ENCODE measurements at places on chromosomes 12 and 14. TPM values are rescaled to one million over a fixed set of nuclear protein-coding genes. Genes with fewer than 3 reads are reported as not detected.

Gene CACNA1C
- 13.9 TPM for total RNA-seq

Gene IL22
- total RNA-seq = not detected

Gene CREBL2
- total RNA-seq = 48.9 TPM

Gene GALNT9
- total RNA-seq = 0.26 TPM

Gene KSR2
- not detected for total RNA-seq

Gene ACVR1B
- total RNA-seq = 9.6 TPM

Gene PLEKHG7
- not detected for total RNA-seq

Gene ASCL1
- not detected for total RNA-seq

Gene L2HGDH
- 3.8 TPM for total RNA-seq

Gene KRT85
- not detected for total RNA-seq

Gene FAIM2
- total RNA-seq = 0.81 TPM

Gene PKP2
- total RNA-seq = 0.06 TPM

Gene IGF1
- total RNA-seq = not detected

Gene BLTP3B
- 51.1 TPM for total RNA-seq

Gene RHOJ
- total RNA-seq = 19.0 TPM

Gene CFL2
- 56.9 TPM for total RNA-seq

Gene TMEM253
- total RNA-seq = 0.12 TPM

Gene TMTC1
- 27.0 TPM for total RNA-seq

Gene CLEC4C
- total RNA-seq = not detected

Gene MANSC4
- not detected for total RNA-seq

Gene GPR137C
- 0.56 TPM for total RNA-seq

Gene ANKRD33
- total RNA-seq = 0.06 TPM

Gene ERP27
- total RNA-seq = 0.13 TPM

Gene LALBA
- total RNA-seq = not detected

Gene PDE3A
- total RNA-seq = 102 TPM

Gene LTB4R
- 0.75 TPM for total RNA-seq

Gene ZNF385A
- 0.92 TPM for total RNA-seq

Gene KRT75
- total RNA-seq = not detected

Gene GSC
- not detected for total RNA-seq

Gene C1R
- total RNA-seq = 146 TPM

Gene TPH2
- total RNA-seq = not detected
